Stimulated activated CD4-positive, alpha-beta T cell treated with anti-CD3 and anti-CD28 coated beads, TNF-alpha, amount 100 ng/mL, for 48 hours (primary cell): ENCODE measurements at places on chromosomes 16 and 17.

- no peak for DNase-seq
Measured at GRCh38 chr17:60403962-60404361, 12.0 kb upstream of the USP32 start.

- DNase-seq, result no peak
Measured at GRCh38 chr16:50612849-50613198, 64.6 kb downstream of the NKD1 start.

- no peak for DNase-seq
Measured at GRCh38 chr16:24001710-24002109, 165.9 kb downstream of the PRKCB start.

DNA sequence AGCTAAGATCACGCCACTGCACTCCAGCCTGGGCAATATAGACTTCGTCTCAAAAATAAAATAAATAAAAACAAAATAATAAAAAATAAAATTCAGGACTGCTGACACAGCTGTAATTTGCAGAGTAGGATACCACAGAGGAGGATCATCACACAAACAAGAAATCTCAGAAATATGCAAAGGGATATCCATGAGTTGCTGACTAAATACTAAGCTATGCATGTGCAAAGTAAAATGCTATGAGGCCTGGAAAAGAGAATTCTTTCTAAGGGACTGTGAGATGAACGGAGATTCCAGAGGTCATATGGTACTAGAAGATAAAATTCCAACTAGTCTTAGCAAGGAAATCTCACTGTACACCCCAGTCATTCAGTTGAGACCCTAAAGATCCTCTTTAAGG is 74.8 kb downstream of the SLC39A11 start:
- no peak for DNase-seq

DNA sequence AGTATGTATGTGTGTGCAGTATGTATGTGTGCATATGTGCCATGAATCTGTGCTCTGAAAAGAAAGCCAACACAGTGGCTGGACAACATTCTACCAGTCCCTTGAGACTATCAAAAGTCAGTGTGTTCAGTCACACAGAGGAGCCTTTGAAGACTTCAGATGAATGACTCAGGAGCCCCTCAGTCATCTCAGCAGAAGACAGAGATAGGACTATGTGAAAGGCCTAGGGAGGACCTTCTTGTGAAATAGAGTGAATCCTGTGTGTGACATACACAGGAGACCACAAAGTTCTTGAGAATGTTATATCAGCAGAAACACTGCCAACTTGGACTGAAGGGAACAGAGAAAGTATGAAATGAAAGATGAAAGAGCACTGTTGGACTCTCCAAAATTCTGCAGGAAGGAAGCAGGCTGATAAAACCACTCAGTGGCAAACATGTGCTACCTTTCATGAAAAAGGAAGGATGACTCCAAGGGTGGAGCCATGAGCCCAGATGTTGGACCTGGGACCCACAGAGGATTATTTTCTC is 108.4 kb downstream of the METRNL start:
- no peak for DNase-seq

DNA sequence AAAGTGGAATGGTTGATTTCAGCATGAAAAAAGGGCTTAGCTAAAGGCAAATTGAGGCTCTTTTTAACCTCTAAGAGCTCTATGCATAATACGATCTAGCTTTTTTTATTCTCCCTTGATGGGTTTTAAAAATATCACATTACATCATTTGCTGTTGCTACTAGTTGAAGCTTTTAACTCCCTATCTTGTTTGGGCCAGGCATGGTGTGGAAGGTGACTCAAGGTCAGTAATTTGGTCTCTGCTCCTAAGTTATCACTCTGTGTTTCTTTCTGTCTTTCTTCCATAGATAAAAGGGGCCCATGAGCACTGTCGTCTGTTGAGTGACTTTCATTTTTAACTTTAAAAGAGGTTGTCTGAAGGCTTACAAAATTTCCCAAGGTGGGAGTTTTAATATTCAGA is 58.1 kb upstream of the GOT2 start:
- DNase-seq, result no peak

DNA sequence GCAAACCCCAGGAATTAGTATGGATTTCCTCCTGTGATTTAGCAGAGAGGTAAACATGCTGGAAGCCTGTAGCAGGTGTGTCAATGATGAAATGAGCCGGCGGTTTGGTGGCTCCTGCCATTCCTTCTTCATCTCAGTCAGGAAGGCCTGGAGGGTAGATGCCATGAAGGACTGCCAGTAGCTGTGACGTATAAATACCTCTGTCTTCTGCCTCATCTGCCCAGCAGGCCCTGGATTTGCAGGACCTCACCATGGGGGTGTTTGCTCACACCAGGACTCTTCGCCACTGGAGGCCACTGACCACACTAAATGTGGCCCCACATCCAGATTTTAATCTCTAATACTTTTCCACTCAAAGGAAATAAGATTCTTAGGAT is 16.1 kb upstream of the SLC4A1 start:
- DNase-seq, result no peak

GRCh38 chr17:74432766-74433391 is 991 bp downstream of the GPRC5C start:
- no peak for DNase-seq

GRCh38 chr16:84832488-84833143 is 12.8 kb downstream of the CRISPLD2 start:
- DNase-seq, result no peak

- no peak for DNase-seq
Measured at GRCh38 chr17:76365256-76365903, 11.7 kb upstream of the PRPSAP1 start.

- no peak for DNase-seq
Measured at GRCh38 chr16:8776129-8776584, 21.3 kb downstream of the TMEM186 start.

DNA sequence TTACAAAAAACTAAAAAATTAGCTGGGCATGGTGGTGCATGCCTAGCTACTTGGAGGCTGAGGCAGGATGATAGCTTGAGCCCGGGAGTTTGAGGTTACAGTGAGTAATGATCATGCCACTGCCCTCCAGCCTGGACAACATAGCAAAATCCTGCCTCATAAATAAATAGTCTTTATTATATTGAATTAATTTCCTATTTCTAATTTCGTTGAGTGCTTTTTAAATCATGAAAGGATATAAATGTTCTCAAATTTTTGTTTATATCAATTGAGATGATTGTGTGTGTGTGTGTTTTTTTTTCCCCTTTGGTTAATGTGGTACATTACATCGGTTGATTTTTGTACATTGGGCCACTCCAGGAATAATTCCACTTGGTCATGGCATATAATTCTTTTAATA is 32.0 kb upstream of the AQP8 start:
- DNase-seq, result no peak

DNA sequence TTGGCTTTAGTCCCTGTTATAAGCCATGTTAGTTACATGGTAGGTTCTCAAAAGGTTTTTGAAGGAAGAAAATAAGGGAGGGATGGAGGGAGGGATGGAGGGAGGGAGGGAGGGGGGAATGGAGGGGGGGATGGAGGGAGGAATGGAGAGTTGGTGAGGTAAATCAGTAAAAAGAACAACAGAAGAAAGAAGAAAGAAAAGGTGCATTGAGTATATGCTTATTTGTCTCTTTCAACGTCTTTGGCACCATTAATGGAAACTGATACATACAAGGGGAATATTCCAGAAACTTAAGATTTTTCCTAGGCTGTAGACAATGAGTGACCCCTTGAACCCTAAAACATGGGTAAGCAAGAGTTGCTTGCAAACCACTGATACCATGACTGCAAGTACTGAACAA is 1056.3 kb downstream of the CDH11 start:
- no peak for DNase-seq

DNA sequence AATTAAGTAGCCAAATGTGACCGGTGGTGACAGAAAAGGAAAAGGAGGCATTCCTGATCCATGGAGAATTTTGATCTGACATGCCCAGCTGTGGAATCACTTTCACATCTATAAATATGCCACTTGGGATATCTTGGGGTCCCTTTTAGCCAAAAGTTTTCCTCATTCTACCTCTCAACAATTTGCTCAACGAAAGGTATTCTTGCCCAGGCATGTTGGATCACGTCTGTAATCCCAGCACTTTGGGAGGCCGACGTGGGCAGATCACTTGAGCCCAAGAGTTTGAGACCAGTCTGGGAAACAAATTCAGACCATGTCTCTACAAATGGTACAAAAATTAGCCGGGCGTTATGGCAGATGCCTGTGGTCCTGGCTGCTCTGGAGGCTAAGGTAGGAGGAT is 24.3 kb downstream of the LITAF start:
- DNase-seq, result no peak

- DNase-seq, result no peak
Measured at GRCh38 chr16:11431915-11432465, 86.7 kb downstream of the RMI2 start.

DNA sequence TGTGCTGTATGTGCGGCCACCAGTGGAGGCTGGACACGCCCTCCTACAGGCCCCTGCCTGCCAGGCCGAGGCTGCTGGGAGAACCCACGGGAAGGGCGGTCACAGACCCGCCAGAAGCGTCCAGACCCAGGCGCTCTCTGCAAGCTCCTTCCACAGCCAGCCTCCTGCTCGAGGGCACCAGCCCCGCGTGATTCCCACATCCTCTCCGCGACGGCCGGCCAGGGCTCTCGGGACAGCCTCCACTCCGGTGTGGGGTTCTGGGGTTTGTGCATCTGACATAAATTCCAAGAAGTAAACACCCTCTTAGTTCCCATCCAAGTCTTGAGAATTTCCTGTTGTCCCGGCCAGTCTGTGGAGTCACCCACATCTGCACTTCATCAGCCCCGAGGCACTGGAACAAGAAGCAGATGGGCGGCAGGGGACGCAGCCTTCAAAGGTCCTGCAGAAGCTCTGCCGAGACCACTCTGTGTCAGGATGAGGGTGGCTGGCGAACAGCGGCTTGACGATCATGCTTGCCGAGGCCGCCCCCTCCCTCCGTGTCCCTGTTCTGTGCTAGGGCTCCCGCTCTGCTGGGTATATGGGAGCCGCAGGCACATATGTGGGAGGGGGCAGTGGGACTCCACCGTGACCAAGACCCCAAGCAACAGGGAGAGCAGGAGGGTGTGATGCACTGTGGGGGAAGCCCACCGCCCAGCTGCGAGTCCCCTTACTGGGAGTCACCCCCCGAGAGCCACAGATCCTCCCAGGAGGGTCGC is 2.4 kb upstream of the TMEM204 start:
- DNase-seq, result no peak

DNA sequence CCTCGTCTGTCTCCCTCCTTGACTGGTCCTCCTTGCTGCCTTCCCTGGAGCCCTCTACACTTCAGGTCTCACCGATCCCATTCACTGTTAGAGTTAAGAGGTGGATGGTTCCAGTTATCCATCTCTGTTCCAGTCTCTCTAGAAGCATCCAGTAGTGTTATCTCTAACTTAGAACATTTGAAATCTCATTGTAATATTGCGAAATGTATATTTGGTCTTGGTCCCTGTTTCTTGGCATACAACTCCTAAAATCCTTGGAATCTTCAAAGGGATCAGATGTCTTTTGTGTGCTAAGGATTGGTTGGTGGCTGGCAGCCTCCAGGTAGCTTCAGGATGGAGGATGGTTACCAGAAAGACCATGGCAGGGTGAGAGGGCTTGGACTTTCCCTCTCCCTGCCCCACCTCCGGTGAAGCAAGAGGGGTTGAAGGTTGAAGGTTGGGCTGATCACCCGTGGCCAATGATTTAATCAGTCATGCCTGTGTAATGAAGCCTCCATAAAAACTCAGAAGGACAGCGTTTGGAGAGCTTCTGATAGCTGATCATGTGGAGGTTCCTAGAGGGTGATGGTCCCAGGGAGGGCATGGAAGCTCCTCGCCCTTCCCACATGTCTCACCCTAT is 59.1 kb downstream of the NTN1 start:
- DNase-seq, result no peak

DNA sequence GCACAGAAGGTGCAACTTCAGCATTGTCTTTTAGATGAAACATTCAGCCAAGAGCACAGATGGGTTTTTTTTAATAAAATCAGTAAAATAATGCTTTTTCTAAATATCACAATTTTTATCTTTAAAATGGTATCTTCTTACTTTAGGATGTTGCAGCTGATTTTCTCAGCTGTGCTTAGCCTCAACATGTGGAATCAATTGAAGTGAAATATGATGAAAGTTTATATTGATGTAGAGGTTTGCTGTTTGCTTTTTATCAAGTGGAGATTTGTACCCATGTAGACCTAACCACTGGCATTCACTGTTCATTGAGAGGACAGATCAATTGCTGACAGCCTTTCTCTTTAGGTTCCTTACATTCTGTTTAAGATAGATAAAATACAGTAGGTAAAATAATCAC is 107.8 kb downstream of the CYB561 start:
- DNase-seq, result no peak

DNA sequence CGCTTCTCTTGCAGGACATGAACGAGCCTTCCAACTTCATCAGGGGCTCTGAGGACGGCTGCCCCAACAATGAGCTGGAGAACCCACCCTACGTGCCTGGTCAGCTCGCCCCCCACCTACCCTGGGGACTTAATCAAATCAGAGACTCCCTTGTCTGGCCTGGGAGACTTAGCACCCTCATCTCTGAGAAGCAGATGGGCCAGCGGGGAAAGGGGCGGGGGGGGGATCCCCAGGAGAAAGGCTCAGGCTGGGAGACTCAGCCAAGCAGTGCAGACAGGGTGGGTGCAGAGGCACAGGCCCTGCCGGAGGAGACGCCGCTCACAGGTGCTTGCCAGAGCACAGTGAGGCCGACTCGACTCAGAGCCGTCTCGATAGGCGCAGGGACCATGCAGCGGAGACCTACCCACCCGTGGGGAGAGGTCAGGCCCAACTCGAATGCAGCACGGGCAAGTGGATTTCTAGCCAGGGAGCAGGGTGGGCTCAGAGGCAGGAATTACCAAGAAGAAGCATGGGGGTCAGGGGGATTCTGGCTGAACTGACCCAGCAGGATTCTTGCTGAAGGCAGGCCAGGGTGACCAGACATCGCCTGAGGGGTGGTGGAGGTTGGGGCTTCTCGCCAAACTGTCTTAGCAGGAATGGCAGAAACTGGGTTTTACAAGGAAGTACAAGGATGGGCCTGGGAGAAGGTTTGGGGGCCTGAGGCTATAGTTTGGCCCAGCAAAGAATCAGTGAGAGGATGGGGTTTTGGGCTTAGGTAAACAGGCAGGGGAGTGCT is 9.7 kb downstream of the GAA start:
- DNase-seq, result no peak

- no peak for DNase-seq
Measured at GRCh38 chr17:17668775-17669579, 12.3 kb upstream of the RAI1 start.

- no peak for DNase-seq
Measured at GRCh38 chr17:62592341-62593099, 35.0 kb upstream of the MRC2 start.

DNA sequence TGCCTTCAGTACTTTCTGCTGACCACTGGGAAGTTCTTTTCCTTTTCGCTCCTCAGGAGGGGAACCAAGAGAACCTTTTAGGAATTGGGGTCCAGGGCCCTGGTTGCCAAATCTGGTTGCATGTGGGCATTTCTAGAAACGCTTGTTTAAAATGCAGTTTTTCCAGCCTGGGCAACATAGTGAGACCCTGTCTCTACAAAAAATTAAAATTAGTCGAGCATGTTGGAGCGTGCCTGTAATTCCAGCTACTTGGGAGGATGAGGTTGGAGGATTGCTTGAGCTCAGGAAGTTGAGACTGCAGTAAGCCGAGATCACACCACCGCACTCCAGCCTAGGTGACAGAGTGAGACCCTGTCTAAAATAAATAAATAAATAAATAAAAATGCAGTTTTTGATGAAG is 1.2 kb downstream of the PNPO start:
- DNase-seq, result no peak
